ENCODE measurements at places on chromosomes 13 and 19.

- no peak for DNase-seq
These were observed 4.9 kb downstream of the REX1BD start for GRCh38 chr19:18593367-18594095.

DNA sequence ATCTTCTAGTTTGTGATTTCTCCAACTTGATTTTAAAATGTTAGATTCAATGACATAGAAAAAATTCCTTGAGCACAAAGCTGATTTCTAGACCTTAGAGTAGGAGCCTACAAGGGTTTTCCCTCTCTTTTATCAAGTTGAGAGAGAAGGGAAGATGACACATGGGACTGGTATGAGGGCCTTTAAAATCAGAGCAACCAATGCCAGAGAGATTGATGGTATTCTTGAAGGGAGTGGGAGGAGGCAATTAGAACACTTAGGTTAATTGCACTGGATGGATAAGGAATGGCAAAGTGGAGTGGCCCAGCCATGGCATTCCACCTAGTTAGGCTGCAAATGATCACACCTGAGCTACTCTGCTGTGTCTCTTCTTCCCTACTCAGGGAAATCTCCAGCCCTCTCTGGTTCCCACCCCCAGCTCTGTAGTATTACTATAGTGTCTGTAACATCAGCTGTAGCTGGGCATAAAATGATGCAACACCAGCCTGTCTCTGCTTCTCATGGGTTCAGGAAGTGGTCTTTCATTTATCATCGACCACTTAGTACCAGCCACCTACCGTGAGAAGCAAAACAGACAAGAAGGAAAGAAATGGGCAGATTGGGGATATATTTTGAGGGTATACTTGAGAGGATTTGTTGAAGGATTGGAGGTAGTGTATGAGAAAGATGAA, 333.6 kb downstream of the DLEU7 start:
- DNase-seq = no peak

DNA sequence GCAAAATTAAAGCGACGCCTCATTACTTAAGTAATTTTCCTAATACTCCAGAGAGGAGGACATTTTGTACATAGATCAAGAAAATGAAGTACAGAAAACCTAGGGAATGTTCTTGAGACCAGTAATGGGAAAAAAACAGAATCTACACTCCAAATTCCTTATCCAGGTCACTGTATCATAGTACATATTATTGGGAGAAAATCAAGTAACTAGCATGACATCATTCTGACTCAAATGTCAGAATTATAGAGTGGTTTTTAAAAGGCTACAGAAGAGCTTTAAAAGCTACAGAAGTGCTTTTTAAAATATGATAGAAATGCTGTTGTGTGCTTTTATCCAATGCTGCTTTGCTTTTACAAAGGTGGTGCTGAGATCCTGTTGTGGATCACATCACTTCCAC, 86.3 kb upstream of the SLC15A1 start:
- DNase-seq = no peak

DNA sequence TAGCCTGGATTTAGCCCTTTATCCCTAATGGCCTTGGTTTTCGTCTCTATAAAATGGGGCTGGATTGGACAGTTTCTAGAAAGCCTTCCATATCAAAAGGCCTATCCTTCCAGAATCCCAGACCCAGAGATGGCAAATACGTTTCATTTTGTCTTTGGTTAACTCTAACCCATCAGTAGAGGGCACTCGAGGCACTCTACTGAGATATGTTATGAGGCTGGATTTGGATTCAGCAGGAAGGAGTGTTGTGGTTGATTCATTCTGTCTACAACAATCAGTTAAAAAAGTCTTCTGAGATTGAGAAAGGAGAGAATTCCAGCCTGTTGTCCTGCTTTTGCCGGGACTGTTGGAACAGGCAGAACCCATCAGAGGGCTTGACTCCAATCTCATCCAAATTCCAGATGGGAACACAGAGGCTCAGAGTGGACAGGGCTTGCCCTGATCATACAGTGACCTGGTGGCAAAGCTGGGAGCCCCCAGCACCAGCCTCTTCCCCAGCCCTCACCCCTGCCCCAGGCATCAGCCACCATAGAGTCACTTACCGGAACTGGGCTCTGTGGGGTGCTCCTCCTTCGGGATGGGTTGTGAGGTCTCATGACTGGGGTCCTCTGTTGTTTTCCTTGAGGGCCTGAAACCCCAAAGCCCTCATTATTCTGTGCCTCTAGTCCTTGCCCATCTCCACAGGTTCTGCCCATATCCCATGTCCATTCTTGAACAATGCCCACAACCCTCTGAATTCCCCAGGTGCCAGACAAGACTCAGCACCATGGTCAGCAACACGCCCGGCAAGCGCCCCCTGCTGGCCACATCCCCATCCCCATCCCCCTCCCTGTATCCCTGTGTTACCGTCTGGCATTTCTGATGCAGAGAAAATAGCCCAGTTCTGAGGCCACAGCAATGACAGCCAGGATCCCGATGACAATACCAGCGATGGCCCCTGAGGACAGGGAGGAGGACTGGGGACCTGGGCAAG, 12.3 kb upstream of the ZNF180 start:
- no peak for DNase-seq

DNA sequence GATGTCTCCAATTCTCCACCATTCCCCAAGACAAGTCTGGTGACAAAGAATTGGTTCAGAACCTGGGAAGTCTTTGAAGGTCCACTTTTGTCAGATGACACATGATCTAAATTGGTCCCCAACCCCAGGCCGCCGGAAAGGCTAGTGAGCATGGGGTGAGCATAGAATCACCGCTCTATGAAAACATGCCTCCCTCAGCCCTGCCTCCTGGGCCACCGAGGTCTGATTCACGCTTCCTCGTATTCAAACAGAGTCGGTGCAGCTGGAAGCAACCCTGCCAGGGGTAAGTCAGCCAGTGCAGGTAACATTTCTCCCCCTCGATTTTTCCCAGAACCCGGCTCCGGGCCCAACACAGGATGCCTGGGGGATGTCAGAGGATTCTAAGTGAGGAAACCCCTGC, 33.9 kb upstream of the KLF2 start:
- no peak for DNase-seq

DNA sequence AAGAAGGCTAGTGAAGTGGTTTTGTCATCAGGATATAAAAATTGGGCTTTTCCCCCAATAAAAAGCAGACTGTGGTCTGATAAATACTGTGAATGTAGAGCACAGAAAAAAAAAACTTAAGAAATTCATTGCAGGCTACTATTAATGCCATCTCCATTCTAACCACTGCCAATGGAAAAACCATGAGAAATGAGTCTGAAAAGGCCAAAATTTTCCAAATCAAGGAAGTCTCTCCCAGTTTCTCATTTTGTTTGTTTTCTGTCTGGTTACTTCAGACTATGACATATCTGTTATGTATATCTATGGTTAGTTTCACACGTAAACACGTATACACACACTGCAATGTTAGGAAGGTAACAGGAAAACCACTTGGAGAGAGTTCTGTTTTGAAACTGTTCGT, 193.6 kb upstream of the TSC22D1 start:
- no peak for DNase-seq

DNA sequence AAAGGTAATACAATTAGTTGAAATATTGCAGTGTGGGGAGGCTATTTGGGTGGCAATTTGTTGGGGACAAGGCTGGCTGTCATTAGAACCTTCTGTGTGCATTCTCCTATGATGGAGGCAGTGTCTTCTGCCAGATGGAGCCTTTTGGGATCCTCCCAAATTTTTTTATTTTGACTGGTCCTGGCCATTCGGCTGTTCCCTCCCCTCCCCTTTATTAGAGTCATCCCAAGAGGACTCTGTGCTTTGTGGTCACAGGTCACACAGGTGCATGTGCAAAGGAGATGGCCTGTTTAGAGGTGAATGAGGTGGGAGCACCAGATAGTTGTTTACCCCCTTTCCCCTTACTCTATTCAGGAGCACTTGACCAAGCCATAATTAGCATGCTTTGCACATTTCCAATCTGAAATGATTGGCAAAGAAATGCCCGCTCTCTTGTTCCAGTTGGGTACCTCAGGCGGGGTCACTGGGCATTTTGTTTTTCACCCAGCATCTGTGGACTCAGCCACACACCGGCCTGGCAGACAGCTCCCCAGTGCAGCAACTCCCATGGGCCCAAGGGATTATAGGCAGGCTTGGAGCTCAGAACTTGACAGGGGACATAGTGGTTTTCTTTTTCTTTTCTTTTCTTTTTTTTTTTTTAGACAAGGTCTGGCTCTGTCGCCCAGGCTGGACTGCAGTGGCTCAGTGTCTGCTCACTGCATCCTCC, 19.8 kb downstream of the GATAD2A start:
- DNase-seq = no peak

DNA sequence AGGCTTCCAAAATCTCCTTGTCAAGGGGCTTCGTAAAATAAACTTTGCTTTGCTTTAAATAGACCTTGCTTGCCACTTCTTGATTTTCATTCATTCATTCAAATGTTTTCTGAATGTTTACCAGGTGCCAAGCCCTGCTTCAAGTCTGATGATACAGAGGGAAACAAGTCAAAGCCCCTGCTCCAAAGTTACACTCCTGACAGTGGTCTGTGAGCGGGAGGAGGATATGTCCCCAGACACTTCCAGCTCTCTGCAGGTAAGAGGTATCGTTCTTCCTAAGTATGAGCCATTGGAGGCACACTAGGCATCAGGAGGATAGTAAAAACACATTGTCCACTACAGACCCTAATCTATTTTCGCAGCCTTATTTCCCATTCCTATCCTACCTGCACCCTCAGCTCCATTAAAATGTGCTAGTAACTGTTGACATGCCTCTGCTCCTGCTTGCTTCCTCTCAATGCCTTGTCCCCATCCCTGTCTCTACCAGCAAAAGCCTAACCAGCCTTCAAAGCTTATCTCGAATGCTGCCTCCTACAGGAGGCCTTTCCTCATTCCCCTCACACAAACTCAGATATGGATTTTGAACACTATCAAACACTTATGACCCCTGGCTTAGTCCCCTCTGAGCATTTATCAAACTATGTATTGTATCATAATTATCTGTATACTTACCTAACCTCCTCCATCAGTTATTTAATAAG, 6.2 kb upstream of the WBP4 start:
- DNase-seq = no peak

GRCh38 chr19:45069056-45069455, 7.2 kb downstream of the ZNF296 start:
- no peak for DNase-seq

GRCh38 chr19:46520616-46521015, 24.9 kb upstream of the PNMA8B start:
- DNase-seq = no peak

DNA sequence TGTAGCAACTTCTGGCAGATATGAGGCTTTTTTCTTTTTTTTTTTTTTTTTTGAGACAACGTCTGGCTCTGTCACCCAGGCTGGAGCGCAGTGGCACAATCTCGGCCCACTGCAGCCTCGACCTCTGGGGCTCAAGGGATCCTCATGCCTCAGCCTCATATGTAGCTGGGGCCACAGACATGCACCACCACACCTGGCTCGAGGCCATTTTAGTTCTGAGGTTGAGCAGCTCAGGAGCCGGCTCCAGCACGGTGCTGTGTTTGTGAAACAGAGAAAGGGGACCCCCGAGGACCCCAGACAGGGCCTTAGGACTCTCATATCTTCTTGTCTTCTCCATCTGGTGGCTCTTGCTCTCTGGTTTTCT, 3.4 kb upstream of the FLT3LG start:
- DNase-seq = no peak

- no peak for DNase-seq
These were observed 84.3 kb downstream of the FGF14 start for GRCh38 chr13:102317593-102317992.

DNA sequence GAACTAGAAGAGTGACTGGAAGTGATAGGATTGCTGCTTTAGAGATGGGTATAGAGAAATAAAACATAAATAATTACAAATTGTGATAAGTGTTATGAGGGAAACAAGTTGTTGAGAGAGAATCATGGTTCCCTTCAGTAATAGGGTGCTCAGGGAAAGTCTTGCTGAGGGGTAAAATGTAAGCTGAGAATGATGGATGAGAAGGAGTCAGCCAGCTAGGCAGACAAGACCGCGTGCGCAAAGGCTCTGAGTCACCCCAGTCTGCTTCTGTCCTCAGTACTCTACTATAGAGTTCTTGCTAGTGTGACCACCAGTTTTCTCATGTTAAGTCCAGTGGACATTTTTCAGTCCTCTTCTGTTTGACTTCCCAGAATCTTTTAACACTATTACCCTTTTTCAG, 39.5 kb downstream of the PCCA start:
- no peak for DNase-seq

All from activated CD4-positive, alpha-beta T cell treated with anti-CD3 and anti-CD28 coated beads, Interleukin-2, amount 50 U/mL, for 4 hours (primary cell).